ENCODE measurements at places on chromosomes 13 and 19. TPM values are rescaled to one million over a fixed set of nuclear protein-coding genes. Genes with fewer than 3 reads are reported as not detected.
A peak's percentile ranks its signal among the peaks of the same experiment; 100 is the strongest.

- DNase-seq: peak; percentile 4
Measured at GRCh38 chr19:30069535-30070197, 127.6 kb downstream of the URI1 start.

DNA sequence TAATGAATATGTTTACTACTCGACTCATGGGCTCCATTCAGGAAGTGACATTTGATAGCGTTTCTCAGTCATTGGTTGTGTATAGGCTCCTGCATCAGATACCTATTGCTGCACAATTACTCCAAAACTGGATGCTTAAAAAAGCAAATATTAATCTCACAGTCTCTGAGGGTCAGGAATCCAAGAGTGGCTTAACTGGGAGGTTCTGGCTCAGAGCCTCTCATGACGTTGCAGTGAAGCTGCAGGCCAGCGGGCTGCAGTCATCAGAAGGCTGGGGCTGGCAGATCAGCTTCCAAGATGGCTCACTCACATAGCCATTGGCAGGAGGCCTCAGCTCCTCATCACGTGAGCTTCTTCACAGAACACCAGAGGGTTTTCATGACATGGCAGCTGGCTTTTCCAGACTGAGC lies 525.1 kb upstream of the NBEA start:
- no peak for DNase-seq

- DNase-seq: peak; percentile 9
Measured at GRCh38 chr13:24618011-24618955, 61.9 kb upstream of the ATP12A start.

The SIGLEC8 gene
- total RNA-seq: not detected

The ABCA7 gene
- total RNA-seq: 87.3 TPM
